Activated B cell treated with CpG ODN at 0.5 μM for 24 hours (primary cell): ENCODE measurements at places on chromosomes 1 and 21.

- DNase-seq: no peak
Measured at GRCh38 chr1:101496109-101496508, 259.3 kb downstream of the S1PR1 start.

DNA sequence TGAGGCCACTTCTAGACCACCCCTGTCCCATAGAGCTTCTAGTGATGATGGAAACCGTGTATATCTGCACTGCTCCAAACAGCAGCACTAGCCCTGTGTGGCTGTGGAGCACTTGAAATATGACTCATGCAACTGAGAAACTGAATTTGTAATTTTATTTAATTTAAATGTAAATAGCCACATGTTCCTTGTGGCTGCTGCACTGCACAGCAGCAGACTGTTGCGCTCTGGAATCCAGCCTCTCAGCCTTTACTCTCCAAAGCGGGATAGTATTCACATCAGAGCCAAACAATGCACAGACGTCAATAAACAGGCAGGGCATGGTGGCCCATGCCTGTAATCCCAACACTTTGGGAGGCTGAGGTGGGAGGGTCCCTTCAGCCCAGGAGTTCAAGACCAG lies 12.0 kb downstream of the CAPN2 start:
- DNase-seq: no peak

GRCh38 chr1:241819340-241819866 lies 28.6 kb upstream of the EXO1 start:
- no peak for DNase-seq

GRCh38 chr1:76959556-76959955 lies 92.3 kb downstream of the ST6GALNAC5 start:
- no peak for DNase-seq

DNA sequence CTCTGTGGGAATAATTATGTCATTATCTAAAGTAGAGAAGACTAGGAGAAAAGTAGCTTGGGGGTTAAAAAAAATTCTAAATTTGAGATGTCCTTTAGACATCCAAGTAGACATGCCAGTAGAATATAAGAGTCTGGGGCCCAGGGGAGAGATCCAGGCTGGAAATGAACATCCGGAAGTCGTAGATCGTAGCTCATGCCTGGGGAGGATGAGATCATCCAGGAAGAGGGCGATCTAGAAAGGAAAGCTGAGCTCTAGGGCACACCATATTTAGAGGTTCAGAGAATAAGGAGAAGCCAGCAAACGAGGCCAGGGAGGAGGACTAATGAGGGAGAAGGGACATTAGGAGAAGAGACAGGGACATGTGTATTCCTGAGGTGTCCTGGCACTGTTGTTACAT lies 12.2 kb downstream of the NGF start:
- DNase-seq: no peak

DNA sequence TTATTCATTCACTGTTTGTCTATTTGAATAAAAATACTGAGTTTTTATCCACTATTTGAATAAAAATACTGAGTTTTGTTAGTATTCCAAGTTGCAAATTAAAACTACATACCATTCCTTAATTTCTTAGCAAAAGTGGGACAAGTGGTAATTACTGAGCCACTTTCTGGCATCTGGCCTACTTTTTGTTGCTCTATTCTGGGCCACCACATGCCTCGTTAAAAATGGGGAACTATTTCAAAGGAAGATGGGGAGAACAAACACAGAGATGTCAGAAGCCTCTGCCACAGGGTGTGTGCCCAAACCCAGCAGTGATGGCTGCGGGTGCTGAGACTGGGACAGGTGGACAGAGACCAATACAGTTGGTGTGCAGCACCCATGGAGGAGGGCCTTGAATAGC lies 14.6 kb downstream of the PIGP start:
- DNase-seq: no peak

DNA sequence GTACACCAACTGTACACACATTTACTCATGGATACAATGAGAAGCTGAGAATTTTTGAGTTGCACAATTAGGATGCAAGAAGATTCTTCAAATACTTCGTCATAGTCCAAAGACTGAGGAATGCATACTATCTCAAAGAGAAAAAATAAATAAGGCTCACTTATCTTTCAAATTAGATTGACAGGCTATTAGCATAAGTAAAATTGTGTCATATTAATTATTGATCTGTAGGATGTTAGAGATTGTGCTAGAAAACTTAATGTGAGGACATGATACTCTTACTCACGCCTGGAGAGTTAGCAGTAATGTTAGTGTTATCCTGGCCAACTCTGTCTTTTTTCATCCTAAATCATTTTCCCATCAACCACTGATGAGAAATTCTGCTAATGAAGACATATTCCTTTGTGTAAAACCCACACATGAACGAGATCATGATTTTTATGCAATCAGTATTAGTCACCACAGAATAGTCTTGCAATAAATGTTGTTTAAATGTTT lies 659.0 kb downstream of the LTN1 start:
- no peak for DNase-seq

- DNase-seq: no peak
Measured at GRCh38 chr1:12464598-12465056, 153.4 kb downstream of the DHRS3 start.

DNA sequence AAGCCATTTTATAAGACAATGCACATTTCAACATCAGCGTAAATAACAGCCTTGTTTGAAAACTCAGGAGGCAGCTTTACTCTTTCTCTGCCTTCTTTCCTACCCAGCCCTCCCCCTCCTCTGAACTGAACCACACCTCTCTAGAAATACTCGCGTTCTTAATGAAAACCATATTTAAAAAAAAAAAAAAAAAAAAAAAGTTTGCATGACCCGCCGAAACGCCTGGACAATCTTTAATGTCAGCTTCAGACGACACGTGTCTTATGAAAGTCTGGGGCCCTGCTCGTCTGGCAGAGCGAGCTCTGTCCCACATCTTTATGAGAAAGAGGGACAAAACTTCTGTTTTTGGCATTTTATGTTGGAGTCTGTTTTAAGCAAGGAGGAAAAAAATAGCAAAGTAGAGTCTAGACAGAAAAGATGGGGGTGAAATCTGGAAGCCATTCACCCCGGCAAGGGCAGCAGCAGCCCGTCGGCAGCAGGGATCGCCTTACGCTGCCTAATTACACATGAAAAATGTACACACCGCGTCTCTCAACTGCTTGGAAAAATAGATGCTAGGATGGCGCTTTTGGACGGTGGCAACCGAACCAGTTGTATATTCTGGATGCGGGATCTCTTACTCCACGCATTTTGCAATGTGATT lies 130.4 kb upstream of the ETS2 start:
- DNase-seq: no peak

DNA sequence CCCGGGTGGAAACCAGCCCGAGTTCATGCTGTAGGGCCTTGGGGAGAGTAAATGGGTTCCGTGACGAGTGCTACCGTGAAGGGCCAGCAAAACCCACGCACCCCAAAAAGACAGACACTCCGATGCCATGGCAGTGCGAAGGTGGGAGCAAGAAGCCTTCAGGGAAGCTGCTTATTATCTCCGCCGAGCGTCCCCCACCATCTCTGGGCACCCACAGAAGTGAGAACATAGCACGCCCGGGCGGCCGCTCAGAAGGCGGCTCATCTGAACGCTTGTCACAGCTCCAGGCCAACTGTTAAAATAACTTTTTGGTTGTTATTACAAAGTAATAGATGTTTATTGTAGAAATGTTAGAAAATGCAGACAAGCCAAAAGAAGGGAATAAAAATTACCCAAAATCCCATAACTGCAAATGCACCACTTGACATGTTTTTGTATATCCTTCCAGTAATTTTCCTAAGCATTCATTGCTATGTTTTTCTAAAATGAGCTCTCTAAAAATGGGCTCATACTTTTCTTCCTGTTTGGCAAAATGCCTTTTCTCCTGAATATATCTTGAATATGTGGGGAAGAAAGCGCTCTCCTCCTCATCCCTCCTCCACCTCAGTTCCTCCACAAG lies 234.9 kb downstream of the NPHP4 start:
- no peak for DNase-seq

- DNase-seq: no peak
Measured at GRCh38 chr1:51100264-51100880, 1.7 kb upstream of the C1orf185 start.

GRCh38 chr1:3689138-3689750 lies 36.9 kb downstream of the TP73 start:
- no peak for DNase-seq

- no peak for DNase-seq
Measured at GRCh38 chr1:50418600-50419109, 4.6 kb downstream of the DMRTA2 start.

- no peak for DNase-seq
Measured at GRCh38 chr1:96281491-96281890, 440.1 kb upstream of the PTBP2 start.

DNA sequence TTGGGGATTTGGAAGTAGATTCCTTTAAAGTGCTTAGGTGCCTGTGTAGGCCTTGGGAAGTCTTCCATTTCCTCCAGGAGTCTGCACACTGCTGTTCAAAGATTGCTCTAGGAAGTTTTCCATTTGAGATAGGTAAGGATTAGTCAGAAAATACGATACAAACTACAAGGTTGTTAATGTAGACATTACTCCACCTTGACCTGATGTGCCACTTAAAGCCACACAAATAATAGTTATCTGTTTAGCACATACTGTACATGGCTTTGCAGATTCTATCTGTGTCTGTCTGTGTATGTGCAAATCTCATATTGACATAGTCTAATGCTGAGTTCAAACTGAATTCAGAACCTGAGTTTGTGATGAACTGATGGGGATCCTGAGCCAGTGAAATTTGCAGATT lies 118.4 kb downstream of the RHOU start:
- no peak for DNase-seq

GRCh38 chr21:17089091-17089491 lies 423.8 kb upstream of the CXADR start:
- DNase-seq: no peak

GRCh38 chr1:96370757-96371156 lies 350.8 kb upstream of the PTBP2 start:
- no peak for DNase-seq

- DNase-seq: no peak
Measured at GRCh38 chr1:15936025-15936424, 39.9 kb downstream of the ZBTB17 start.

GRCh38 chr1:62467092-62467491 lies 30.2 kb downstream of the USP1 start:
- no peak for DNase-seq

GRCh38 chr1:208461680-208462079 lies 217.5 kb upstream of the PLXNA2 start:
- no peak for DNase-seq
